Activated CD8-positive, alpha-beta memory T cell treated with anti-CD3 and anti-CD28 coated beads for 48 hours (primary cell): ENCODE measurements at places on chromosomes 4 and X.

GRCh38 chr4:5444918-5445517, 263.3 kb downstream of the EVC2 start:
- no peak for DNase-seq

- DNase-seq, result no peak
These were observed 348.8 kb upstream of the HS3ST1 start for GRCh38 chr4:11777447-11777846.

DNA sequence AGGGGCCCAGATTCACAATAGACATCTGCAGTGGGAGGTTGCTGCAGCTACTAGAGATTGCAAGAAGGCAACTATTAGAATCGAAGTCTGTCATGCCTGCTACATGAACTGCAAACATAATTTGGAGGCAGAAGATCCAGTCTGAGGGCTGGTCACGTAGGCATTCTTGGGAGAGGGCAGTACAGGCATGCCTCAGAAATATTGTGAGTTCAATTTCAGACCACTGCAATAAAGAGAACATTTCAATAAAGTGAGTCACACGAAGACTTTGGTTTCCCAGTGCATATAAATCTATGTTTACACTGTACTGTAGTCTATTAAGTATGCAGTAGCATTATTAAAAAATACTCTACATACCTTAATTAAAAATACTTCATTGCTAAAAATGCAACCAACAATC, 585.8 kb upstream of the FAT1 start:
- DNase-seq, result no peak

- DNase-seq, result no peak
These were observed 13.7 kb upstream of the DTHD1 start for GRCh38 chr4:36267486-36268268.

GRCh38 chrX:20913760-20914159, 460.5 kb upstream of the CNKSR2 start:
- DNase-seq, result no peak

DNA sequence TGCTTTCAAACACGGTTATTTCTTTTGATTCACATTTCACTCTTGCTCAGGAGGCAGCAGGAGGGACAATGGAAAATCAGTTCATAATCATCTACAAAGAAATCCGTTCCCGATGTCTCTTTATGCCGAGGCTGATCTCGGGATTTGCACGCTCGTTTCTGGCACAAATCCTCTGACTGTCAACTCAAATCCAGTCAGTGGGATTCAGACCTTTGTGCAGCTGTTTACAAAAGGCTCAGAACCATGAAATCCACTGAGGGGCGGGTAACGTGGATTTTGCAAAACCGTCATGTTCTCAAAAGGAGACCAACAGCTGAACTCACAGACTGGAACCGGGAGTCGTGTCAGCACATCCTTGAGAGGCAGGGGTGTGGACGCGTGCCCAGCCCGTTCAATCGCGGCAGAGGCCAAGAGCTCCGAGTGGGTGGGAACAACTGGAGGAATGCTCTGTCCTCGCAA, 46.4 kb downstream of the ACOX3 start:
- no peak for DNase-seq

GRCh38 chr4:71635139-71635748, 148.6 kb downstream of the GC start:
- DNase-seq, result no peak

DNA sequence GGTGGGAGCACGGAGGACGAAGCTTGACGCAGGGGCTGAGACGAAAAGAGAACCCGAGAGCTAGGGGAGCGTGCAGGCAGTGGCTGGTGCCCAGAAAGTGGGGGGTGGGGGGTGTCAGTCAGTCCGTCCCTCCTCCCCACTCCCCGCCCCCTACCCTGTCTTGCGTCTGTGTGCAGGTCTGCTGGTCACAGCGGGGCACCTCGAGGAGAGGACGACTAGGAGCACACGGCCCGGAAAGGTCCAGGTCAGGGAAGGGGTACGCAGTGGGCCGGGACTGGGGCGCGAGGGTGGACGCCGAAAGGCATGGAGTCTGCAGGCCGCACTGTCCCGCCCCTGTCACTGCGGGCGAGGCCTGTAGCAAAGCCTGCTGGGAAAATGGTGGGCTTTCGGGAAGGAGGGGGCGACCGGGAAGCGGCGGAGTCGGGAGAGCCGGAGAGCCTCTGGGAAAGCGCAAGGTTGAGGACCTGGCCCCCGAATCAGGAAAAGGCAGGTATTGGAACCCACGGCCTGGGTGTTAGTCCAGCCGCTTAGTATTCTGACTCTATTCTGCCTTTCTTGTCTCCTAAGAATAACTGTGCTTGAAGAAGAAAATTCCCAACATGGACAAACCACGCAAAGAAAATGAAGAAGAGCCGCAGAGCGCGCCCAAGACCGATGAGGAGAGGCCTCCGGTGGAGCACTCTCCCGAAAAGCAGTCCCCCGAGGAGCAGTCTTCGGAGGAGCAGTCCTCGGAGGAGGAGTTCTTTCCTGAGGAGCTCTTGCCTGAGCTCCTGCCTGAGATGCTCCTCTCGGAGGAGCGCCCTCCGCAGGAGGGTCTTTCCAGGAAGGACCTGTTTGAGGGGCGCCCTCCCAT, 769 bp downstream of the TCEAL1 start:
- DNase-seq, result no peak

DNA sequence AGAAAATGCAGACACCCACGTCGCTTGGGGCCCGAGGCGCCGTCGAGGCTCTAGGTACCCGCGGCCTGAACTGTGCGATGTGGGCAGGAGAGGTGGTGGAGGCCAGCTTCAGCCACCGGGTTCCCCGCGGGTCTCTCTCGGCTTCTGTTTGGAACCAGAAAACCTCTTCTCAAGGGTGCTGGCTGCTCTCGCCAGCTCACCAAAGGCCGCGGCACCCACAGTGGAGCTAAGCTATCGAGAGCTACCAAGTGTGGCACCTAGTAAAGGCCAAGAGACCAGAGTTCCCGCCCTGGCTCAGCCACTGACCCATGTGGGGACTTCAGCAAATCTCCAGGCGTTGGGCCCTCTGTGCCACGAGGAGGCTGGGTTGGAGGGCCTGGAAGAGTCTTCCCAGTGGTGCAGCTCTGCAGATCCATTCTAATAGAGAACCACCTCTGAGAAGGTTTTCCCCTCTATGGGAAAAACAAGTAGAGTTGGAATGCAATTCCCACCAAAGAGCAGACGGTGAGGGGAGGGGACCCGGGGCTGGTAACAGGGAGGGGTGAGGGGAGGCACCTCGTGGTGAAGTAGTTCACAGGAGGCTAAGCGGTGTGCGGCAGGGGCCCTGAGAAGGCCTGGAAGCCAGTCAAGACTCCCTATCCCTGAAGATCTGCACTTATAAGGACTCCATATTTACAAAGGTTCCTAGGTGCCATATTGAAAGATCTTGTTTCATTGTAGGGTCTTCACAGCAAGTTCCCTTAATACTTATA, 5.5 kb upstream of the HMGB3 start:
- DNase-seq, result no peak

- no peak for DNase-seq
These were observed 69.4 kb upstream of the AFAP1 start for GRCh38 chr4:8009097-8009496.

- no peak for DNase-seq
These were observed 159.1 kb downstream of the SHROOM3 start for GRCh38 chr4:76594173-76594572.

GRCh38 chrX:129688097-129688496, 33.3 kb upstream of the APLN start:
- no peak for DNase-seq

GRCh38 chr4:132956962-132957361, 192.1 kb upstream of the PCDH10 start:
- DNase-seq, result no peak

GRCh38 chr4:188688956-188689355, 549.7 kb downstream of the TRIML1 start:
- no peak for DNase-seq

DNA sequence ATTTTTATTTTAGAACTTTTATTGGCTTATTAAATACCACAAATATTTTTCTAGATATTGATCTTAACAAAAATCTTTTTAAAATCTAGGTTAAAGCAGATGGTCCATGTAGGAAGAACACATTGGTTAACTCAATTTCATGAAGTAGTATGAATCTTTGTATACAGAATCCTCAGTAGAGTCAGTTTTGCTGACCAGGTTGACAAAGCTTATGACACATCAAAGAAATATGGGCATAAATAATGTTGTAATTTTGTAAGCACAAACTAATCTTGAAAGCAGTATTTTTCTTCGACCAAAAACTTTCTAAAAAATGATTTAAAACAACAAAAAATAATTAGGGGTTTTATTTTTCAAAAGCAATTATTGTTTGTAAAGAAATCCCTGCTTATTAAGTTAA, 479.3 kb upstream of the PCDH10 start:
- DNase-seq, result no peak

GRCh38 chr4:89296399-89296798, 11.2 kb downstream of the GPRIN3 start:
- DNase-seq, result no peak

DNA sequence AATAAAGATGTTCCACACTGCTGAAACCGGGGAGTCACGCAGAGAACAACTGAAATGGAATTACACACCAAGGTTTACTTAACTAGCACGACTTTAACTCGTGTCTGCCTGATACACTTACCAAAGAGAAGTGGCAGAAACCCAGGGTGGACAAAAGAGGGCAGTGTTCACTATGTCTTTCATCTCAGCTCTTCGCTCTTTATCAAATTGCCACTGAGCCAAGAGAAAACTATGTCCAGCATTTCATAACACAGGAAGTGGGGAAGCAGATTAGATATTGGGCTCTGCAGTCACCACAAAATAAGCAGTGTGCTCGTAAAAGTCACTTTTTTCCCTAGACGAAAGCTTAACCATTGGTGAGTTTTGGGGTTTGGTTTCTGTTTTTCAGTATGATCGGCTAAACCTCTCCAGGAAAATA, 155.7 kb downstream of the CHIC2 start:
- DNase-seq, result no peak

GRCh38 chr4:155582971-155583437, 83.6 kb upstream of the GUCY1A1 start:
- DNase-seq, result no peak

- DNase-seq, result no peak
These were observed 26.9 kb upstream of the RASGEF1B start for GRCh38 chr4:81498551-81499099.

DNA sequence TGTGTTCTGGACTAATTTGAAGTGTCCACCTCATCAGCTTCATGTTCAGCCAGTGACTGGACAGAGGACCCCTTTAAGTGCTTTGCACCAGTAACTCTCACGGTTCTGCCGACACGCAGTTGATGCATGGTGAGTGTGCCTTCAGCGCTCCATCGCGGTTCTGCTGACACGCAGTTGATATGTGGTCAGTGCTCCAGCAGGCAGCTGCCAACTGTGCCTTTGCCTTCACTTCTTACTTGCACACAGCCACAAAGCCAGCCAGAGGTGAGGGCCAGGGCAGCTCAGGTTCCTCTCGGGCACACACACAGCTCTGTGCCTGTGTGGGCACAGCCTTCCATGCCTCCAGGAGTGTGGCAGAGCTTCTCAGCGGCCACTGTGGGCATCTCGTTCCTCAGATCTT, 12.4 kb downstream of the NKX1-1 start:
- DNase-seq, result no peak

DNA sequence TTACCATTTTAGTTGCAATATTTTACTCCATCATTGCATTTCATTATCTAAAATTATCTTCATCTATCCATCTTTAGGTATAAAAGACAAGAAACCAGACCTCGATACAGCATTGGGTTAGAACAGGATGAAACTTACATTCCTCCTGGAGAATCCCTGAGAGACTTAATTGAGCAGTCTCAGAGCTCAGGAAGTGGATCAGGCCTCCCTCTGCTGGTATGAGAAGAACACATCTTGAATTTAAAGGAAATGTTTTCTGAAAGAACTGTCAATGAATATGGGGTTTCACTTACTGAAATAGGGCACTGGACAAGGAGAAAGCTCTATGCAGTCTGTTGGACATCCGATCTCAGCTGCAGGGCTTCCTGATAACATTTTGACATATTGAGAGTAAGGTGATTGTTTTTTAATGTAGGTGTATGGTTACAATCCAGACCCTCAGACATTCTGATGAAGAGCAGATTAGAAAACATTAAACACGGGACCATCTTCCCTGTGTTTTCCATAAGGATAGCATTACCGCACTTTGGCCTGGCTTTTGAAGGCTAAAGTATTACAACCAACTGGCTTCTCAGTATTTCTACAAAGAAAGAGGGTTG, 367.2 kb downstream of the BMPR1B start:
- no peak for DNase-seq

DNA sequence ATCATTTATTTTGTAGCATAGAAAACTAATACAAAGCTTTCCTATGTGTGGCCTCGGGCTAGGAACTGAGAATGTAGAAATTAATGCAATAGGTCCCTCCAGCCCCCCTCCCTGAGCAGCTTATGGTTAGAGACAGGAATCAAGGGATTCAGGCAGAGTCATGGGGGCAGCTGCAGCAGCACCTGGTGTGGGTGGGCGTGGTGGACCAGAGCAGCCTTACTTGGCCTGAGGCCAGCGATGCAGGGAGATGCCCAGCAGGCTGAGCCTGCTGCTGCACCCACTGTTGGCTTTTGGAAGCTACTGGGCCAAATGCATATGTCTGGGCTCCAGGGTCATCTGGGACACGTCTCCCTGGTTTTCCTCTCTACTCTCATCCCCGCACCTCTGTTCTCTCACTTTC, 74.0 kb downstream of the STK32B start:
- no peak for DNase-seq

DNA sequence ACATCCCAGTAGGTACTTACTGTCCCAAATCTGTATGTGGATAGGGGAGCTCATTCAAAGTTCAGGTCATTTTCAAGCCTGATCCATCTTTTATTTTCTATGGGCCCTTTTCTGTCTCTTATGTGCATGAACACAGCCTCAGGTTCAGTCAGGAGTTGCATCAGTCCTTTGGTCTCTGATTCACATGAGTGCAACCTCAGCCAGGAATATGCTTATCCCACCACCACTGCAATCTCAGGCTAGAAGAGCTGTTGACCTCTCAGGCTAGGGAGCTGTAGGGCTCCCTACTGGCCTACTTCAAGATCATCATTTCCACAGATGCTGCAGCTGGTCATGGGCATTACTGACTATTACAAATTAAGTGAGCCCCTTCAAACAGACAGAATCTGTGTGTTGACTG, 27.2 kb downstream of the AASDH start:
- DNase-seq, result no peak

GRCh38 chr4:10656420-10656819, 28.1 kb downstream of the CLNK start:
- DNase-seq, result no peak

GRCh38 chr4:5039800-5040199, 11.5 kb upstream of the STK32B start:
- no peak for DNase-seq

DNA sequence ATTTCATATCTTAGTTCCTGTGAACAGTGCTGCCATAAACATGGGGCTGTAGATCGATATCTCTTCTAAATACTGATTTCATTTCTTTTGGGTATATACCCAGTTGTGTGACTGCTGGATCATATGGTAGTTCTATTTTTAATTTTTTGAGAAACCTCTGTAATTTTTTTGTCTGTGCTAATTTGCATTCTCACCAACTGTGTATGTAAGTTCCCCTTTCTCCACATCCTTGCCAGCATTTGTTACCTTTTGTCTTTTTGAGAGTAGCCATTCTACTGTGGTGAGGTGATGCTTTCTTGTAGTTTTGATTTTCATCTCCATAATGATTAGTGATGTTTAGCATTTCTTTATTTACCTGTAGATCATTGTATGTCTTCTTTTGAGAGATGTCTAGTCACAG, 2086.5 kb upstream of the TENM3 start:
- no peak for DNase-seq
